Glomerular endothelial cell (primary cell): ENCODE measurements at places on chromosomes 5 and 9.

- no peak for DNase-seq
Measured at GRCh38 chr5:15797116-15797515, 297.1 kb downstream of the FBXL7 start.

DNA sequence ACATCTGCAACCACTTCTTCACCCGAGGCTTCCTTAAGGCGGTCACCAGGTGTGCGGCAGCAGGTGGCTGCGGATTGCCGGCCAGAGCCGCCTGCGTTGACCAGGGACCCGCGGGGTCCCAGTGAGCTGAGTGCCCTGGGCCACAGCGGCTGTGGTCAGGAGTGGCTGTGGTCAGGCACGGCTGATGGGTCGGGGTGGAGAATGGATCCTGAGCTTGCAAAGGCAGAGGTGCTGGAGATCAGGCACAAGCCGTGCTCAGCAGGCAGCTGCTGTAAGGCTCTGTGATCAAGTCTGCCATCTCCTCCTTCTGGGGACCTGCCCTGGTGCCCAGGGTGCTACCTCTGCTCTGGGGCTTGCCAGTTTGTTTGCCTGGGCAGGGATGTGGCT is 2.1 kb downstream of the UAP1L1 start:
- no peak for DNase-seq

DNA sequence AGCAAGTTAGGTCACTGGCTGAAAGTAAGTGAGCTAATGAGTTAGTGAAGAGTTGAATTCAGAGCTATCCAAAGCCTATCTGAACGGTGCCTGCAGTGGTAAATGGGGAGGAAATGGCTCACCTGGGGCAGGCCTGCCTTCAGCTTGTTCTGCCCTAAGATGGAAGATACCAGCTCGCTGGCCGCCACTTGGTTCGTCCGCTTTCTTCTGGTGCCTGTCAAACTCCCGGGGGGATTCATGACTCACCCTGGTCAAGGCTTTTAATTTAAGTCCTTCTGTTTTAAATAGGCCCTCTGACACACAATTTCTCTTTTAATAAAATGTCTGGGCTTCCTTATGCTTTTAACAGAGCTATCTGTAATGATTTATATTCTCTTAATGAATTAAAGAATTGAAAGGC is 78.8 kb downstream of the CFAP90 start:
- no peak for DNase-seq

GRCh38 chr5:115634343-115635132 is 8.7 kb upstream of the TMED7 start:
- peak; percentile 44 for DNase-seq

DNA sequence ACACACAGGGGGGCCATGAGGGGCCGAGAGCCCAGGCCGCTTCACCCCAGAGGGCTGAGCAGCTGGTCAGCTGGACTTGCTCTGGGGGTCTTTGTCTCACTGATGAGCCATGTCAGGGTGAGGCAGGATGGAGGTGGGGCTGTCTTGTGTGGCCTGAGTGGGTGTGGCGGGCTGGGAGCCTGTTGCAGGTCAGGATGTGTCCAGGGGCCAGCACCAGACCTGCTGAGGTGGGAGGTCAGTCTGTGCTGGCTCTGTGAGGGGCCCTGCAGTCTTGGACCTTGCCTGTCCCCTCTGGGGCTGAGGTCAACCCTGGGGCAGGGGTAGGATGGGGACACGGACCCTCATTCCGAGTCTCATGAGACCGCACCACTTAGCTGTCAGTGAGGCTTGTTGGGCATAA is 56.9 kb downstream of the RXRA start:
- DNase-seq = no peak

DNA sequence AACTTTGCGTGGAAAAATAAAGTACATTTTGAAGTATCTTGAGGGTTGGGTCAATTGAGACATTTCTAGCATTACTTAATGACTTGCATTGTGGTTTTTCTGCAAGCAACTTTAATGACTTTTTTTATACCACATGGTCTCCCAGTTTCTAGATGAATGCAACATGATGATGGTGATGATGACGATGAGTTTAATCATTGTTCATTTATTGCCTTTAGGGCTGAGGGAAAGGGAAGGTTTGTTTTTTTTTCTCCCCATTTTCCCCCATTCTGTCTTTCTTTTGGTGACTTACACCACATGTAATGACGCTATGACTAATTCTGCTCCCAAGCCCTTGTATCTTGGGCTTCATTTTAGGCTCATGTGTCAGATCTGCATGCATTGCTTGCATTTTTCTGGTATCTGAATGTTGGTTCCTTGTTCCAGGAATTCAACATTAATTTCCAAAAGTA is 57.7 kb upstream of the NXNL2 start:
- no peak for DNase-seq

DNA sequence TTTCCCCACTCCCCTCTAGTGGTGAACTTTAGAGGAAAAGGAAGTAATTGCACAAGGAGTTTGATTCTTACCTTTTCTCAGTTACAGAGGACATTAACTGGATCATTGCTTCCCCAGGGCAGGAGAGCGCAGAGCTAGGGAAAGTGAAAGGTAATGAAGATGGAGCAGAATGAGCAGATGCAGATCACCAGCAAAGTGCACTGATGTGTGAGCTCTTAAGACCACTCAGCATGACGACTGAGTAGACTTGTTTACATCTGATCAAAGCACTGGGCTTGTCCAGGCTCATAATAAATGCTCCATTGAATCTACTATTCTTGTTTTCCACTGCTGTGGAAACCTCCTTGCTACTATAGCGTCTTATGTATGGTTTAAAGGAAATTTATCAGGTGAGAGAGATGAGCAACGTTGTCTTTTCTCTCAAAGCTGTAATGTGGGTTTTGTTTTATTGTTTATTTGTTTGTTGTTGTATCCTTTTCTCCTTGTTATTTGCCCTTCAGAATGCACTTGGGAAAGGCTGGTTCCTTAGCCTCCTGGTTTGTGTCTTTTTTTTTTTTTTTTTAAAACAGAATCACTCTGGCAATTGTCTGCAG is 25.3 kb downstream of the SLC22A5 start:
- DNase-seq = no peak

DNA sequence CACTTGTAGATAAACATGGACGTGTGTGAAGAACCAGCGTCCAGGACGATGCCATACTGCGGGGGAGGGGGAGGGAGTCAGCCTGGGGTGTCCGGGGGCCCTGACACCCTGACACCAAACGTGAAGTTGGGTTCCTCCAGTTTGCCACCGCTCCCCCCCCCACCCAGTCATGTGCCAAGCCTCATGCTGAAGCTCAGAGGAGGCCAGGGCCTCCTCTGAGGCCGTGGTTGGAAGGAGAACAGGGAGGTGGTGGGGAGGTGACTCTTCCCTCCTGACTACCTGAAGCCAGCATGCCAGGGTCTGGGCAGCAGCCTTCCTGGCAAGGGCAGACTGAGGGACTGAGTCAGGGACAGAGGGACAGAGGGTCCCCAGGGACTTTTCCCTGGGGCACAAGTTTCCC is 1.6 kb downstream of the ENTPD2 start:
- DNase-seq = no peak

DNA sequence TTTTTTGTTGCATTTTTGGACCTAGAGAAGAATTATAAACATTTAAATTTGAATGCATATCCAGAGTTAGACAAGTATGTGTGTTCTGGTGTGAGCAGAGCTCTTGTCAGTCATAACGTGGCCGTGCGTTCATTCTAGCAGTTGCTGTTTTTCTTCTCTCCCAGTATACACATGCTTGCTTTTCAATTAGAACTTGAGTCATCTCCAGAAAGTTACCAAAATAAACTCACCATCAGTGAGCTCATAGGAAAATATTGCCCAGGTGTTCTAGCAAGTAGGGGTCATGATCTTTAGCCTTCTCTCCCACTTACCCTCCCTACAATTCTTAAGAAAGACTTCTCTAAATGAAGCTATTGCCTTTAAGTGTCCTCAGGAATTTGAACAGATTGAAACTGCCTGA is 247.5 kb upstream of the TUT7 start:
- DNase-seq = no peak

DNA sequence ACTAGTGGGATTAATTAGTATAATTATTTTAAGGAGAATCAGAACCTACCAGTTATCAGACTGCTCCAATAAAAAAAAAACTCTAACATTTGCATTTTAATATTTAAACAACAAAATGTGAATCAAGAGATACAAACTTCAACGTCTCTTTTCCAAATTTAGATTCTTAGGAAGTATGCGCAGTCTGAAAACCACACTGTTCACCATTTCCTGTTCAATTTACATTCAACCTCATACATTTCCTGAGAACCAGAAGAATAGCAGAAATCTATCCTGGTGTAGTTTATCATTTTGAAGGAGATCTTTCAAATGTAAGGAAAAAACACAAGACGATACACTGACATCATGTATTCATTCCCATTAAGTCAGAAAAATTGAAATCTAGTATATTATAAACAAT is 869.2 kb downstream of the EFNA5 start:
- no peak for DNase-seq
